ENCODE measurements at places on chromosomes 2 and 18.

DNA sequence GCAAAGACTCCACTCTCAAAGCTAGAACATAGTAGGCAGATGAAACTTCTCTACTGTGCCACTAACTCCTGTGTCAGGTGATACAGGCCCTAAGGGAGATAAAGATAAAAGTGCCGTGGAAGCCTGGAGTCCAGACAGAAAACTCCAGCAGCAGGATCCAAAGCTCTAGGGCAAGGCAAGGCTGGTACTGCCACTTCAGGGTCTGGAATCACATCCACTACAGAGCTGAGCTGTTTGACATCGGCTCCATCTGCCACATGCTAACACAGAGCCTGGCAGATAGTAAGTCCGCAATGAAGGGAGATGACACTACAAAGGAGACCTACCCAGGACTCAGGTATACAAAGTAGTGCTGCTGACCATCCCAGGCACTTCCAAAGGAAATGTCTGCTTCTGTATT, 34.4 kb downstream of the EPG5 start:
- H3K4me3 ChIP-seq: no peak overlapping the region
- H3K36me3 ChIP-seq: peaks cover 10% of the 10 kb centered on the region
- H3K4me1 ChIP-seq: no peaks in the 10 kb centered on the region
- no peak for DNase-seq

DNA sequence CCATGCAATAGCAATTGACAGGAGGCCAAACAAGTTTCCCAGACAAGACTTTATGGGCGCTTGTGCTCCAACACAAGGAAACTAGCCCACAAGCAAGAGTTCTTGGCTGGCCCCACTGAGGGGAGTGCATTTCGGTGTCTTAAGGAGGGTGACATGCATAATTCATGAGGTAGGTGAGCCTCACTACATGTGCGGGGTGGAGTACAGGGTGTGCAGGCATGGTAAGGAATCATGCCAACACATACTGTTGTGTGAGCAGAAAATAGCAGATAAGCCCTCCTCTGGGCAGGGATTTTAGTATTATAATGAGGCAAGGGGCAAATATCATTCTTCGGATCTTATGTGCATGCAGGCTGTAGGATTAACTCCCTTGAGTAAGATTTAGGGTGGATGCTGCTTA, 78.7 kb upstream of the SLC1A4 start:
- H3K4me1 ChIP-seq: no peaks in the 10 kb centered on the region
- no peak overlapping the region for H3K4me3 ChIP-seq
- H3K36me3 ChIP-seq: no peaks in the 10 kb centered on the region
- H3K27ac ChIP-seq: no peak overlapping the region

- H3K36me3 ChIP-seq: no peaks in the 10 kb centered on the region
- no peaks in the 10 kb centered on the region for H3K27me3 ChIP-seq
- no peak overlapping the region for H3K4me3 ChIP-seq
- no peak overlapping the region for H3K27ac ChIP-seq
- no peaks in the 10 kb centered on the region for H3K4me1 ChIP-seq
- DNase-seq: no peak
Observed at GRCh38 chr2:34423301-34423700, 824.2 kb upstream of the FAM98A start.

GRCh38 chr2:227789803-227790202, 23.8 kb upstream of the CCL20 start:
- H3K4me1 ChIP-seq: no peaks in the 10 kb centered on the region
- no peak overlapping the region for H3K27ac ChIP-seq
- H3K36me3 ChIP-seq: no peaks in the 10 kb centered on the region
- DNase-seq: no peak

Data from tibial nerve (tissue), 4 donors.